ENCODE measurements at places on chromosomes 2 and 18.

DNA sequence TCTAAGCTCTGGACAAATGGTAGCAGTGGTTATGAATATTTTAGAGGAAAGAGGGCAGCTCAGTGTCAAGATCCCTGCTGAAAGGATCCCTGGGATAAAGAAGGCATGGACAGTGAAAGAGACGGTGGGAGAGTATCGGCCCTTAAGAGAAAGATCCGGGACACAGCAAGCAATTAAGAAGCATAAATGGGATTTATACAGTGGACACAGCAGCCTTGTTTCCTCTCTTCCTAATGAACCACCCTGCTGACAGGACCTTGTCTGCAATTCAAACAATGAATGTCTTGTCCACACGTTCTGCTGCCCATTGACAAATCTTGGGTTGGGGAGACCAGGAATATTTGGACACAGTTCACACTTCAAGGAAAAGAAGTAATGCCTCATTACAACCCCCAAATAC, 16.5 kb downstream of the CPLX4 start:
- no peak for DNase-seq

DNA sequence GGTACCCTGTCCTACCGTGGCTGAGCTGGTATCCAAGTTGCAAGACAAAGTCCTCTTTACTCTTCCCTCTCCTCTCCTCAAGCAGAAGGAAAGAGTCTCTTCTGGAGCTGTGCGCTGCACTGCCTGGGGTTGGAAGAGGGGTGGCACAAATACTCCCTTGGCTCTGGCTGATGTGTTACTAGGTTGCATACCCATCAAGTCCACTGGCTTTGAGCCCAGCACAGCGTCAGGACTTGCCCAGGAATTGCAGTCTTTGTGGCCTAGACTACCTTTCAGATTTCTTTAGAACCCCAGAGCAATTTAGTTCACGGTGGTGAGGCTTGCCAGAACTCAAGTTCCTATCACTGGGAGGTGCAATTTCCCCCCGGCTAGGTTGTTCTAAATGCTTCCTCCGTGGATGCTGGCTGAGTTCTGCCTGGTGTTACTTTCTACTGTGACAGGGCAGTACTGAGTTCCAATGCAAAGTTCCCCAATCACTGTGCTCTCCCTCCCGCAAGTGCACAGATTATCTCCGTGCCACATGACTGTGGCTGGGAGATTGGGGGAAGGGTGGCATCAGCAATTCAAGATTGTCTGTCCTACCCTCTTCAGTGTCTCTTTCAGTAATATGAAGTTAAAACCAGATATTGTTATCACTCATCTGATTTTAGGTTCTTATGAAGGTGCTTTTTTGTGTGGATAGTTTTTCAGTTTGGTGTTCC, 13.4 kb downstream of the MYO3B start:
- DNase-seq = no peak

- no peak for DNase-seq
Observed at GRCh38 chr18:5538544-5538943, 5.3 kb downstream of the EPB41L3 start.

DNA sequence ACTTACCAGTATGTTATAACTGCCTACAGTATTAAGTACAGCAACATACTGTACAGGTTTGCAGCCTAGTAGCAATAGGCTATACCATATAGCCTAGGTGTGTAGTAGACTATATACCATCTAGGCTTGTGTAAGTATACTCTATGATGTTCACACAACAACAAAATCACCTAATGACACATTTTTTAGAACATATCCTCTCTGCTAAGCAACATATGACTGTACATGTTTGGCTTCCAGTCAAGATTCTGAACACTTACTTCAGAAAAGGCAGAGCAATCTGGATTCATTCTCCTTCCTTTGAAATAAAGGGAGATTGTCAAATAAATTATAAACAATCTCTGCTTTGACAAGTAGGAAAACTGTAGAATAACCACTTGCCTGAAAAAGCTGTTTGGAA, 81.8 kb downstream of the EXOC6B start:
- DNase-seq = no peak

- DNase-seq = no peak
Observed at GRCh38 chr18:58044370-58045241, 580 bp downstream of the NEDD4L start.

GRCh38 chr18:28946471-28946870, 769.5 kb upstream of the CDH2 start:
- no peak for DNase-seq

GRCh38 chr18:35835366-35835765, 137.1 kb upstream of the RMP24 start:
- no peak for DNase-seq

DNA sequence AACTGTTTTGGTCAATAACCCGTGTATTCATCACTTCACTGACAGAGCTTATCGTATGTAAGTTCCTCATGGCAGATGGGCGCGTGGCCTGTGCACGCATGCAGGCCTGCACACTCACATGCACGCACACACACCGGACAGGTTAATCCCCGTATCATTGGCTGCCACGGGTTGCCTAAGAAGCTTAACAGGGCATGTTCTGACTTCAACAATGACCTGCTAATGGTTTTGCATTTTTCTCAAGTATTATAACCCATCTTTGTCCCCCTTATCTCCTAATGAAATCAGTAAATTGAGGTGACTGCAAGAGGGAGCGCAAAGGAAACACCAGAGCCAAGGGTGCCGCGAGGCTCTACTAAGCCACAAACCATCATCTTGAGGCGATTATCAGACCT, 399.0 kb upstream of the ID2 start:
- DNase-seq = no peak

GRCh38 chr2:122238006-122238559, 482.6 kb downstream of the TSN start:
- DNase-seq = no peak

DNA sequence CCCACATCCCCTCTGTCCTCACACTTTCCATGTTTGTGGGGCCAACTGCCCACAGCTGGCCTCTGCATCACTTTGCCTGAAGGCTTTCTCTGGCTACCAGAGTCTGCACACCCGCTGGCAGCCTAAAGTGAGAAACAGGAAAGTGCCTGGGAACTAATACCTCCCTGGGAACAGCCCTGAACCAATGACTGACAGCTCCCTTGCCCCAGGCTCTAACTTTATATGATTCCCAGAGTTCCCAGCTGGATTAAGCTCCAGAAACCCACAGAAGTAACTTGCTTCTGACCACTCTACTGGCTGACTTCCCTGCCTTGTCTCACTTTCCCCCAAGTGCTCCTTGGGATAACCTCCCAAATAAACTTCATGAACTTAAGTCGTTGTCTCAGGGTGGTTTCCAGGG, 159.6 kb upstream of the LMAN1 start:
- no peak for DNase-seq

- DNase-seq = no peak
Observed at GRCh38 chr2:145284551-145284950, 764.6 kb upstream of the ZEB2 start.

GRCh38 chr2:147843391-147843863, 1.4 kb upstream of the ACVR2A start:
- DNase-seq = no peak

DNA sequence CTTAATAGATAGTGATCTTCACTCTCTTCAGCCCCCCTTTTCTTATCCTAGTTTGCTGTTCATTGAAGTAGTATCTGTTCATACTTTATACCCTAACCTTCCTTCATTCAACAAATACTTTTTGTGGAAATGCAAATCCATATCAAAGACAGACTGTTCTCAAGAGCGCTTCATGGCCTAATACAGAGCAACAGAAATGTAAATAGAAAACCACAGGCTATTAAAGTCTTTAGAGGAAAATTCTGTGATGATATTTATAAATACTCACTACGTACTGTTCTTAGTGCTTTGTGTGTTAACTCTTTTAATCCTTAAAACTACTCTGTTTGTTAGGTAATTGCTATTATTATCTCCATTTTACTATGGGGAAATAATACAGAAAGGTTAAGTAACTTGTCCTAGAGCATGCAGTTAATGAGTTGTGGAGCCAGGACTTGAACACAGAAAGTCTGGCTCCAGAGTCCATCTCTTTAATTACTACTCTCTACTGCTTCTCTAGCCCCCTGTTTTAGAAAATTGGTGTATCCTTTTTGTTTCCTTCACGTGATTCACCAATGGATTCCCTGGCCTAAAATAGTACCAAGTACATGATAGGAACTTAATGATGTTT, 2.9 kb downstream of the MDH1 start:
- DNase-seq = no peak

DNA sequence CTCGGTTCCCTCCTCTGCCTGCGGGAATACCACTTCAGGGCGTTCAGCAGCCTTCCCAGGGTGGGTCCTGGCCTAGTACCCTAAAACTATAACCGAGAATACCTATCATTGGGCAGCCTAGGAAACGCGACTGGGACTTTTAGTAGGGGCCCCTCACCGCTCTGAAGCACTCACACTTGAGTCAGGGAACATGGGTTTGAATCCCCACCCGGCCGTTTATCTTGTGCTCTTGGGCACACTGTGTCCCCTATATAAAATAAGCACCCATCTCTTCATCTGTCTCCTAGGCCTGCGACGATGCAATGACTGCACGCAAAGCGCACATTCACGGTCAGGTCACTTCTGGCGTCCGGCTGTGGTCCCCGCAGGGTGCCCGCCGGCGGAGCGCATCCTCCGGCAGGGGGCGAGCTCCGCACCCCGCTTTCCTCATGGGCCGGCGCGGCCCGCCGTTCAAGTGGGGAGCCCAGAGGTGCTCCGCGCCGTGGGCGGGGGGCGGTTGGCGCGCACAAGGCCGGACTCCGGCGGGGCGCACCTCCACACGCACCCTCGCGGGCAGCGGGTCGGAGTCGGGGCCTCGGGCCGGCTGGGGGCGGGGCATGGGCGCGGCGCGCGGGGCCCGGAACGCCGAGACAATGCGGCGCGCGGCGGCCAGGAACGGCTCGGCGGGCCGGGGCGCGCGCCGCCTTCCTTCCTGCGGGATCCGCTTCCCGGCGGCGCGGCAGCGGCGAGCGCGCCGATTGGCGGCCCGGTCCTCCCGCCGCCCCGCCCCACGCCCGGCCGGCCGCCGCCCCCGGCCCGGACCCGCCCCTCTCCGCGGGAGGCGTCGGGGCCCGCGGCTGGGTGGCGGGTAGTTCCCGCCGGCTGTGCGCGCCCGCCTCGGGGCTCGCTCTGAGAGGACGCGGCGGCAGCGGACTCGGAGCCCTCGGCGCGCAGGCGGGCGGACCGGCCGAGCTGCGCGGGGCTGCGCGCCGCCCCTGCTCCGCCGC, at the start of gene ASAP2:
TSS of gene ASAP2 (plus strand) at position 850 of the 986 bp plus-strand sequence. CDS start 293 bp downstream, outside the sequence.
- DNase-seq = no peak

- DNase-seq = no peak
Observed at GRCh38 chr2:9422321-9423099, 818 bp downstream of the ITGB1BP1 start.

DNA sequence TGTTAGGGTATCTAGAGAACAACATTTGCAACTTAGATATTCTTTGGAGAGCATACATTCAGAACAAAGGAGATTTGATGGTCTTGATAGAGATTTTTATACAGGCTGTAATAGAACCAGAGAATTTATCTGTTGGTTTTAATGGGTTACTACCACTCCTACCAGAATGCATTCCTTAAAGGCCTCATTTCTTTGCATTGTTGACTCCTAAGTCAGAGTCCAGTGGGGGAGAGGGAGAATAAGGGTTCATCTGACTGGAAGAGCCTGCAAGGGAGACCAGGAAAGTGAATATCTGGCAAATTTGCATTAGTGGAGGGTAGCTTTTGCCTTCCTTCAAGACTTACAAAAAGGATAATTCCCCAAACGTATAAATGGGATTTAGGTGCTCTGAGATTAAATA, 29.7 kb downstream of the AGPS start:
- DNase-seq = no peak

DNA sequence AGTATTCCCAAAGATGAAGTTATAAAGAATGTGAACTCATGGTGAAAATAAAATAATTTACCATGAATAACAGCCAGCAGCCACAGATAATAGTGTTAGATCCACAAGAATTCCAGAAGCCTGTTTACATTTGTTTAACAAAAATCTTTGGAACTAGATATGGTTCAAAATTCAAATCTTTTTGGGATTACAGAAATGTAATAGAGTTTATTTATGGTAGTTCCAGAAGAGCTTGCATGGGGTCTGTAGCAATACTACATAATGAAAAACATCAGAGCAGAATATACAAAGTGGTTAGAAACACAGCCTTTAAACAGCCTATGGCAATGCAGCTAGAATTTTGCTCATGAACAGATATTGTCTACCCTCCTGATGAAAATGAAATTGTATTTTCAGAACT, 179.1 kb downstream of the RDH14 start:
- no peak for DNase-seq

DNA sequence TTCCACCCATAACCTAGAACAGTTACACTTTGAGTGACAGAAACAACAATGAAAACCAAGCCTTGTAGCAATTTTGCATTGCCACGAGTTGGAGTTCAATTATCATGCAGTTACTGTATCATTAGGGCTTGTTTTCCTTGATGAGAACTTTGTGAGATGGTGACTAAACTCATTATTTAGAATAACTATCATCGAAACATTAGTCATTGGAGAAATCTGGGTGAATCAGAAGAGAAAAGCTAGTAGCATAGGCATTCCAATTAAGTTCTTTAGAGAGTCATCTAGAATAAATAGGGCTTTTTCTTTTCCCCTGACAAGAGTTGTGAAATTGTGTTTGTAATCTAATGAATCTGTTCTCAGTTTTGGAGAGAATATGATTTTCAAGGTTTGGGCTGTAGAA, 122.8 kb upstream of the DOCK10 start:
- DNase-seq = no peak

- DNase-seq = no peak
Observed at GRCh38 chr2:120732506-120733237, 3.0 kb upstream of the GLI2 start.

- no peak for DNase-seq
Observed at GRCh38 chr2:126657148-126657635, 1.2 kb downstream of the GYPC start.

- DNase-seq = no peak
Observed at GRCh38 chr2:72956936-72957335, 39.6 kb downstream of the EMX1 start.

DNA sequence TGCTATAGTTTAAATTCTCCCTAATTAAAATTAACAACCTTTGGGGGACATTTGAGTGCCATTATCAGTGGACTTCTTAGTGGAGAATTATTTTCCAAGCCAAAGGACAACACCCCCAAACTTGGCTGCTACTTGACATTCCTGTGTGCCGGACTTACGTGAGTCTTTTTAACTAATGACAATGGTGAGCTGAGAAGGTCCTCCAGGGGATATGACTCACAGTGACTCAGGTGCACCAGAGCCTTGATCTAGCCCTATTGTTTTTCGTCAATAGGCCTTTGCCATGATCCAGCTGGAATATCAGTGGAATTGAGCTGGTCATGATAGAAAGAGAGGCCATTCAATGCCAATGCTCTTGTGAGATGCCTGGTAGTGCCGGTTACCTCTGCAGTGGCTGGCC, 118.1 kb upstream of the CXCR4 start:
- DNase-seq = no peak

GRCh38 chr2:24022975-24023575, 13.2 kb downstream of the MFSD2B start:
- DNase-seq = no peak

DNA sequence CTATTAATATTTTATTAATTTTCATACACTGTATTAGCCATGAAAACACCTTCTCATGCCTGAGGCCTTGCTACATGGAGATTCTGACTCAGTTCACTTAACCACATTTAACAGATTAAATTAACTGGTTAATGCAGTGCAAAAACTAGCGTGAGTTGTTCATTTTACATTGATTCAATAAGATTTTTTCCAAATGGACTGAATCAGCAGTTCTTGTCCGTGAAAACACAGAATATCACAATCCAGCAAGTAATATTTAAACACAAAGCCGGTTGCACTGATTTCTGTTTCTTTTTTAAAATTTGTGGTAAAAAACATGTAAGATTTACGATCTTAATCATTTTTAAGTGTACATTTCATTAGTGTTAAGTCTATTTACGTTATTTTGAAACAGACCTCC, 118.2 kb upstream of the THUMPD2 start:
- no peak for DNase-seq
